Fibroblast of the aortic adventitia (primary cell): ENCODE measurements at places on chromosomes 12 and 14.

- DNase-seq = no peak
Measured at GRCh38 chr14:55026441-55026792, 482 bp downstream of the WDHD1 start.

DNA sequence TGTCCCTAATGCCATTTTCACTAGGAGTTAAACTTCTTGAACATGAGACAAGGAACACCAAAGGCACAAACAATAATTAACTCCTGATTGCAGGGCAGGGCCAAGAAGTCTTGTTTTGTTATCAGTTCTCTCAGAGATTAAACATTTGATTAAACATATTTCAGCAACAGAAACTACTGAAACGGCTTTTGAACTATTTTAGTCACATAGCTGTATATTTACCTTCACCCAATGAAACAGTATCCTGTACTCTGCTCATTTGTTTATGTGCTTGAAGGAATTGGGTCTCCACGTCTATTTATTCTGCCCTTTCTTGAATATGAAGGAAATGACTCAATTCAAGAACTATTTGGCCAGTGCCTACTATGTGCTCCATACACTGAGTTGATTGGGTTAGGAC, 51.3 kb upstream of the PTCSC3 start:
- no peak for DNase-seq

DNA sequence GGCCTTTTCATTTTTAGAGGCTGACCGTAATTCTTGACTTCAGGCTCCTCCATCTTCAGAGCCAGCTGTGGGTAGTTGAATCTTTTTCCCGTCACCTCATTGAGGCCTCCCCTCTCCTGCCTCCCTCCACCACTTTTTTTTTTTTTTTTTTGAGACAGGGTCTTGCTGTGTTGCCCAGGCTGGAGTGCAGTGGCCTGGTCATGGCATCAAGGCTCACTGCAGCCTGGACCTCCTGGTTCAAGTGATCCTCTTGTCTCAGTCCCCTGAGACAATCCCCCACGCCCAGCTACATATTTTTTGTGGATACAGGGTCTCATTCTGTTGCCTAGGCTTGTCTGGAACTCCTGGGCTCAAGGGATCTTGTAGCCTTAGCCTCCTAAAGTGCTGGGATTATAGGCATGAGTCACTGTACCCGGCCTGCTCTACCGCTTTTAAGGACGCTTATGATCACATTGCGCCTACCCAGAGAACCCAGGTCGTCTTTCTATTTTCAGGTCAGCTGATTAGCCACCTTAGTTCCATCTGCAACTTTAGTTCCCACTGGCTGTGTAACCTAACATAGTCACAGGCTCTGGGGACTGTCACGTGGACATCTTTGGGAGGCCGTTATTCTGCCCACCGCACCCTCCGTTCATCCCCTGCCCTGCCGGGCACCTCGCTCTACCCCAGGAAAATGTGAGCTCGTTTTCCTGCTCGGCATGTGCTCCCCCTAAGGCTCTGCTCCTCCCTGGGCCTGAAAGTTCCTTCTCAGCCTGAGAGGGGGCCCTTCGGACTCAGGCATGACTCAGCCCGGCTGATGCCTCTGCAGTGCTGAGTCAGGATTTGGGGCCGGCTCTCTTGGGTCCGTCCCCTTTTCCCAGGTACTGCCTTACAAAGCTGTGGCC, 13.4 kb downstream of the TNFAIP2 start:
- peak; percentile 58 for DNase-seq

GRCh38 chr12:9033265-9033887, 44.0 kb downstream of the KLRG1 start:
- no peak for DNase-seq

DNA sequence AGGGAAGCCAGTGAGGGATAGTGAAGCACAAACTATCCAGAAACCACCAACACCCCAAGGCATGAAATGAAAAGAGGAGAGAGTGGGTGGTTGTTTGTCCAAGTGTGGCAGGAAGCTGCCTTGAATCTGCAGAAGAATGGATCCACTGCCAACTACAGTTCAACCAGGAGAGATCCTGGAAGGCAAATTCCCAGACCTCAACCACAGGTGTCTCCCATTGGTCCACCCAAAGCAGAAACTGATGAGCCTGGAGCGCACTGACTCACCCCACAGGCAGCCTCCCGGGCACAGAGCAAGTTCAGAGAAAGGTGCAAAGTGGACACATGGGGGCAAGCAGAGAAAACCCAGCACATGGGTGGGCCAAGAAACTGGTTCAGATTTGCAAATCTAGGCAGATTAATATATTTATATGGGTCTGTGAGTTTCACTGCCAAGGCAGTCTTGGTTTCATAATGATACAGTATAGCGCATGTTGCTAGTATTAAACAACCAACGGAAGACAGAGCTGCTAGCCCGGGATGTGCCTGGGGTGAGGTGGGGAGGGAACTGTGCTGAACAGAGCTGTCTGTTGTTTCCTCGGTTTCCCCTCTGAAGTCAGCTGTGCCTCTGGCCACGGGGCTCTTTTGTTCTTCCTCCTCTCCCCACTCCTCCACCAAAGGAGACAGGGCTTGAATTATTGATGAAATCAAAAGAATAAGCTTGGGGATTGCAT, 416.2 kb upstream of the CCDC196 start:
- DNase-seq = no peak

DNA sequence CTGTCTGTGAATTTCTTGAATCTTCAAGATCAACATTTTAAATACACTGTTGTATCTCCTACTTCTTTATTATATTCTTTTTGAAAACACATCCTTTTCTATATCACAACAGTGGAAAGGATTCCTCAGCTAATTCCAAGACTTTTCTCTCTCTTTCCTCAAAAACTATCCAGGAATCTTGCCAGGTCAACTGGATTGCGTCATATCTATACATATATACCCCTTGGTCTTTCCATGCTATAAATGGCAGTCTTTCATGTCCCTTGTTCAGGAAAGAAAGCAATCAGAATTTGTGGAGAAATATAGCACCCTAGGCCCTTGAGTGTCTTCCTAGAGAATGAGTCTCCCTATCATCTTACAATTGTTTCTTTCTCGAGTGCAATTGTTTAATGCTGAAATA, 149.0 kb downstream of the KCNA5 start:
- no peak for DNase-seq
